ENCODE measurements at places on chromosomes 11 and 22.

- DNase-seq: no peak
These were observed 506.5 kb downstream of the MN1 start for GRCh38 chr22:27295040-27295439.

- DNase-seq: no peak
These were observed 5.4 kb downstream of the TNRC6B start for GRCh38 chr22:40183029-40183581.

- DNase-seq: no peak
These were observed 281.8 kb upstream of the PLET1 start for GRCh38 chr11:112542479-112542878.

- DNase-seq: peak; percentile 52
These were observed at the start of gene FAT3 for GRCh38 chr11:92224407-92225124. Gene FAT3, plus strand, starts transcription at chr11:92224818. Its CDS starts 127,295 bp downstream, at chr11:92352113.

- peak; percentile 82 for DNase-seq
These were observed 39.9 kb downstream of the SERGEF start for GRCh38 chr11:17972987-17973386.

DNA sequence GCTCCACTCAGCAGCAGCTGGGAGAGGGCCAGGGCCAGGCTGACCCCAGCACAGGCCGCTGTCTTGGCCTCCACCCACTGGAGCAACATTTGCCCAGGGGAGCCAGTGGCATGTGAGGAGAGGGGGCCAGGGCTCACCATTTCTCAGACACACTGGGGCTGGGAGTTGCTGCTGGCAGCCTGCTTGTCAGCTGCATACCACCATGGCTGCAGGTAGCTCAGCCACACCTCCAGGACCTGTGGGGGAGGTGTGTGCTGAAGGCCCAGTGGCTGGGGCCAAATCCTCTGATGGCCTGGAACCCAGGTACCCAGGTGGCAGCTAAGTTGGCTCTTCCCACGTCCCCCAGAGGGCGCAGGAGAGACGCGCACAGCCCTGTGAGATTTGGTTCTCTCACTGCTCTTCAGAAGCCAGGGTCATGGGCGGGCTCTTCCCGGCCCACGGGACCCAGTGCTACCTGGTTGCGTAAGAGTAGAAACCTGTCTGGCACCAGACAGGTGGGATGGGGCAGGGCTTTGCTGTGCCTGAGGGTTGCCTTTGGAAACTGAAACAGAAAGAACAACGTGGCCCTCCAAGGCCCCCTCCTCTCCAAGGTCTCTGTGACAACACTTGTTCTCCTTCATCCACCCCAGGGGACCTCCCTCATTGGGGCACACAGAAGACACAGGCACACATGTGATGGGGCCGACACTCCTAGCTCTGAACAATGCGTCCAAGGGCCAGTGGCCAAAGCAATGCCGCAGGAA, 98.8 kb downstream of the MED15 start:
- DNase-seq: peak; percentile 63
